ENCODE measurements at places on chromosomes 5 and 9.

DNA sequence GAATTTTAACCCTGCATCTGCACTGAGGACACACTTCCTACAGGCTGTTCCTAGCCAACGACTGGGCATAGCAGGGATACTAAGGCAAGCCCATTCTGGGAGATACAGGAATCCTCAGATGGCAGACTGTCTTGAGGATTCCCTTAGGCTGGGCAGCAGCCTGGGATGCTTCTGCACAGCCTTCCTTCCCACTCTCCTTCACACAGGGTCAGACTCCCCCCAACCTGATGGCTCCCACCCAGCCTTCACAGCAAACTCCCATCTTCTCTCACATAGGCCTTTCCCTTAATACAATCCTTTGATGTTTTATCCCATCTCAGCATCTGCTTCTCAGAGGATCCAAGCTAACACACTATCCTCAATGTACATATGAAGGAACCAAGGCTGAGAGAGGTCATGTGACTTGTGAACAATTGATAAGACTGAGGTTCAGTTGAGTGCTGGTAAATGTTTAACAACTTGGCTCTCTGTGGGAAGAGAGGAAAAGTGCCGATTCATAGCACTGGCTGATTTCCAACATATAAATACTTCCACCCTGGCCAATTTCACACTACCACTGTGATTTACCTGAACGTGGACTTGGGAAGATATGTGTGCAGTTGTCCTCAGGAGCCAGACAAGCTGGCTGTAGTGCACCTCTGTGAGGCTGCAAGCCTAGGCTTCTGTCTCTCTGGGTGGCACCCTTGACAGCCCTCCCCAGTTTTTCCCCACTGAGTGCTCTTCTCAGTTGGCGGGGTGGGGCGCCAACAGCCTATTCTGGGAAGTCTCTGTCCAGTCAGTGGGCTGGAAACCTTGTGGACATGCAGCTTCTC lies 120.2 kb upstream of the TRIM32 start:
- DNase-seq, result no peak

DNA sequence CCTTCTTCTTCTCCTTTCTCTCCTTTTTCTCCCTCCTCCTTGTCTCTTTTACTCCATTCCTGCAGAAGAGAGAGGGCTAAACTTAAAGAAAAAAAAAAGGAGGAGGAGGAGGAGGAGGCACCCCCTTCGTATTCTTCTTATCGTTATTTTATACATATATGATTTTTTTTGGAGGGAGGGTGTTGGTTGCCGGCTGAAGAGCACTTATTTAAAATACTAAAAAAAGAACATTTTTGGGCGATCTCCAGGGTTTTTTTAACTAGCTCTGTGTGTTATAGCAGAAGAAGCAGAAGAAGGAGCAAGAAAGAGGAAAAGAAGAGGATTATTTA lies 381 bp downstream of the NR2F1 start:
- DNase-seq, result no peak

- DNase-seq, result peak; percentile 1
Observed at GRCh38 chr9:32344551-32345182, 39.8 kb upstream of the ACO1 start.

DNA sequence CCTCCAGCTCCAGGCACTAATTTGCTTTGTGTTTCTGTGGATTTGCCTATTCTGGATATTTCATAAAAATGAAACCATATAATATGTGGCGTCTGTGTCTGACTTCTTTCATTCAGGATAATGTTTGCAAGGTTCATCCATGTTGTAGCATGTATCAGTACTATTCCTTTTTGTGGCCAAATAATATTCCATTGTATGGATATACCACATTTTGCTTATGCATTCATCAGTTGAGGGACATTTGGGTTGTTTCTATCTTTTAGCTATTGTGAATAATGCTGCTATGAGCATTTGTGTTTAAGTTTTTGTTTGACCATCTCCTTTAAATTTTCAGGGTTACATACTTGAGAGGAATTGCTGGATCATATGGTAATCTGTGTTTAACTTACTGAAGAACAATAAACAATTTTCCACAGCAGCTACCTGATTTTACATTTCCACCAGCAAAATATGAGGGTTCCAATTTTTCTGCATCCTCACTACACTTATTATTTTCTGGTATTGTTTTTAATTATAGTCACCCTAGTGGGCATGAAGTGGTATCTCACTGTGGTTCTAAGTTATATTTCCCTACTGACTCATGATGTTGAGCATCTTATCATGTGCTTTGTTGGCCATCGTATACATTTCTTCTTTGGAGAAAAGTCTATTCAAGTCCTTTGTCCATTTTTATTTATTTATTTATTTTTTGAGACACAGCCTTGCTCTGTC lies 63.9 kb downstream of the GCNT4 start:
- DNase-seq, result no peak

Measured in hepatic stellate cell (primary cell).